ENCODE measurements at places on chromosomes 1 and 21. TPM values are rescaled to one million over a fixed set of nuclear protein-coding genes. Genes with fewer than 3 reads are reported as not detected.
A peak's percentile ranks its signal among the peaks of the same experiment; 100 is the strongest.

AMPD1 gene
- polyA plus RNA-seq, result not detected

KLF17 gene
- not detected for polyA plus RNA-seq

BCAN gene
- 0.21 TPM for polyA plus RNA-seq

FBXO42 gene
- 21.1 TPM for polyA plus RNA-seq

MPL gene
- polyA plus RNA-seq, result 0.60 TPM

UBL4B gene
- polyA plus RNA-seq, result not detected

F3 gene
- polyA plus RNA-seq, result 57.9 TPM

DNA sequence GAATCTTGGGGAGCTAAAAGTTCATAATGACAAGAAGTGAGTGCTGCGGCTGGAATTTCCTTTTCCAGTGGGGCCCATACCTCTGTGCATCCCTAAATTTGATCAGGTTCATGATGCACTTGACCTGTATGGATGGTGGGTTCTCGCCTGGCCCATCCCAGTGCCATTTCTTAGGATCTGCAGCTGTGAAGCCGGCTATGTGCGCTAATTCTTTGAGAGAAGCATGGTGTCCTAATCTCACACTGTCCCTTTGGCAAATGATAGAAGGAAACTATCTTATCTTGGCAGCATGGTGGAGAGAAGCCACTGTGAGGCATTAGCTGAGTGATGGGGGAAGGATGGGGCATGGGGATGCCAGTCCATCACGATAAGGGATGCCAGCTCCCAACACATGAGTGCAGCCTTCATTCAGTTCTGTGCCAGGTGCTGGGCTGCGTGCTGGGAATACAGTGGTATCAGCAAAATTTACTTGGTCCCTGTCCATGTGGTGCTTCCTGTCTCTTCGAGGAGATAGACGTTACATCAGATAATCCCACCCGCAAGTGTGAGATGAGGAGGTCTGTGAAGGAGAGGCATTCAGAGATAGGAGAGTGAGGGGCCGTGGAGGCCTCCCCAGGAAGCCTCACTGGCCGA, 30.5 kb downstream of the STUM start:
- DNase-seq, result no peak

DNA sequence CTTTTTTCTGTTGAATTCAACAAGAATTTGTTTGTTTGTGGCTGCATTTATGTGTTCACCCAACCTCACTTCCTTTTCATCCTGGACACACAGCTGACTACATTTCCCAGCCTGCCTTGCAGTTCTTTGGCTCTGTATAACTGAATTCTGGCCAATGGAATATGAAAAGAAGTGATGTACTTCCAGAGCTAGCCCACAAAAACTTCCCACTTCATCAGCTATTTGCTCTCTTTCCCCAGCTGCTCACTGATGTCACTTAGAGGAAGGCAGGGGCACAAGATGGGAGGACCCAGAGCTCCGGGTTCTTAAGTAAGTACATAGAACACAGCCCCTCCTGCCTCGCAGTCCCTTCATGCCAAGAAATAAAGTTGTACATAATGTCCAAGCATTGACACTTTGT, 235.0 kb upstream of the FGGY start:
- DNase-seq, result no peak

DNA sequence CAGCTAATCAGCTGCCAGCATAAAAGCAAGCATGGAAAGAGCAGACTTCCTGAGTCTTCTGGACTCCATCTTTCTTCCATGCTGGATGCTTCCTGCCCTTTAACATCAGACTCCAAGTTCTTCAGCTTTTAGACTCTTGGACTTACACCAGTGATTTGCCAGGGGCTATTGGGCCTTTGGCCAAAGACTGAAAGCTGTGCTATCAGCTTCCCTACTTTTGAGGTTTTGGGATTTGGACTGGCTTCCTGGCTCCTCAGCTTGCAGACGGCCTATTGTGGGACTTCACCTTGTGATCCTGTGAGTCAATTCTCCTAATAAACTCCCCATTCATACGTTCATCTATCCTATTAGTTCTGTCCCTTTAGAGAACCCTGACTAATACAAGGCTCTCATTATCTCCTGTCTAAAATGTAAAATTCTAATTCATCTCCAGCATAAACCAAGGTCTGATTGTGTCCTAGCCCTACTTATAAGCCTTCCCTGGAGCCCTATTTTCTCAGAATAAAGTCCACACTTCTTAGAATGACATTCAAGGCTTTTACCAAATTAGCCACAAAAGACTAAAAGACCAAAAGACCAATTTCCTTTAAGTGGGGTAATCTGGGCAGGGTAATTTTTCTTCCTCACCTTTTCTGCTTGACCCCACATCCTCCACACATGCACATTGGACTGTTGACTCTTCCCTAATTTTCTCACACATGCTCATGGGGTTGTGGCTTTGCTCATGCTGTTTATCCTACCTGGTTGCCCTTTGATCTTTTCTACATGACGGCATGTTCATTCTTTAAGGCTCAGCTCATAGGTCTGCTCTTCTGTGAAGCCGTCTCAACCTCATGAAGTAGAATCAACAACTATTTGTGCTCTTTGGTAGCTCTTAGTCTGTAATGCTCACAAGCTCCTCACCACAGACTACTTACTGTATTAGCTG, 18.1 kb upstream of the ENAH start:
- no peak for DNase-seq

DNA sequence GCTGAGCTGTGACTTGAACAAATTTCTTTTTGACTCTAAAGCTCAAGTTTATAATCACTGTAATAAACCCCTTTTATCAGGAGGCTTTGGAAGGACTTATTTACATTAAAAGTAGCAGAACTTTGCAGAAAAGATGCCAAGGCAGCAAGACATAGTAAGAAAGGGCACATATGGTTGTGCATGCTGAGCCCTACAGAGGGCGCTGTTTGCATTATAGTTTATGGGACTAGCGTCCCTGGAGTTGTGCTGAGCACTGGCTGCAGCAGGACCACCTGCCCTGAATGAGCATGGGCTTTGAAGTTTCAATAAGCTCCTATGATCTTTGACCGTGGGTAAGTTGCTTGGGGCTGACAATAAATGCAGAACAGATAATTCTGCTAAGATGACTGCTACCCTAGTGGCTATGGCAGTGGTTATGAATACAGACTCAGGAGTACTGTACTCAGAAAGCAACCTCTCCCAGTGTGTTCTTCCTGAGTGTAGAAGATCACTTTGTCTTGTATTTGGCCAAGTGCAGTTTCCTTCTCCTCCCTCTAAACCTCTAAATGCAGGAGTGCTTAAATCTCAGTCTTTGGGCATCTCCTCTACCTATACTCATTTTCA, 45.4 kb upstream of the USP1 start:
- DNase-seq, result no peak

GRCh38 chr1:8879464-8879921, 1.0 kb upstream of the ENO1 start:
- no peak for DNase-seq

DNA sequence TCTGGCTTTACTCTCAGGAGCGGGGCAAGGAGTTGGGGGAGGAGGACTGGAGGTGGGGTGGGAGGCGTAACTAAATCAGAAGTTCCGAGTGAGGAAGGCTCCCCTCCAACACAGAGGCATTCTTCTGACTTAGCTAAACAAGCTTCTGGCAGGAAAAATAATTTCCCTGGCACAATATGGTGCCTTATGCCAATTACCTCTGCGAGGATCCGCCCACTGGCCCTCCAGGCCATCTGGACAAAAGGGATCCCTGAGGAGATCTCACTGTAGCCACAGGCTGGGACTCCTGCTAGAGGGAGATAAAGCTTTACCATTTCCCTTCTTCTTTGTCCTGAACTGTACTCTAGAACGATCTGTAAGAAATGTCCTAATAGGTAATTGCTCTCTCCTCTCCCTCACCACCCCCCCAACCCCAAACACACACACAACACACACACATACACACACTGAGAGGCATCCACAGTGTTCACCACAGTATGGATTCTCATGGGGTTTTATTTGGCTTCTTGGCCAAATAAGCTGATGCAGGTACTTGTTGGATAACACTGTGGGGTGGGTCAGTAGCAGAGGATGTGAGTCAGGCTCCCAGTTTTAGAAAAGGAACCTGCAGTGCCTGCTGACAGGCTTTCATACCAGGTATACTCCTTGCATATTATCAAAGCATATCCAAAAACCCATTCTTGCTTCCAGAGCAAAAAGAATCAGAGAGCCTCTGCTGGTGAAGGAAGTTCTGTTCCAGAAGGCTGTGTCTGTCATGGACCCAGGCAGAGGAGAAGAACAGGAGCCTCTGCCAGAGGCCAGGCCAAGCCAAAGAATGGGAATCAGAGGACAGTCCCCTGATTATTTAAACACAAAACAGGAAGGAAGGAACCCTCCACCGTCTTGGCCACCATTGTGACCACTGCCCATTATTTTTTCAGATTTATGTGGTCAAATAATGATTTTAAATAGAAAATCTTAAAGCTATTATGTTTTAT, 169.1 kb downstream of the C1orf21 start:
- DNase-seq, result no peak

GRCh38 chr1:3353876-3354275, 100.6 kb upstream of the ARHGEF16 start:
- no peak for DNase-seq

DNA sequence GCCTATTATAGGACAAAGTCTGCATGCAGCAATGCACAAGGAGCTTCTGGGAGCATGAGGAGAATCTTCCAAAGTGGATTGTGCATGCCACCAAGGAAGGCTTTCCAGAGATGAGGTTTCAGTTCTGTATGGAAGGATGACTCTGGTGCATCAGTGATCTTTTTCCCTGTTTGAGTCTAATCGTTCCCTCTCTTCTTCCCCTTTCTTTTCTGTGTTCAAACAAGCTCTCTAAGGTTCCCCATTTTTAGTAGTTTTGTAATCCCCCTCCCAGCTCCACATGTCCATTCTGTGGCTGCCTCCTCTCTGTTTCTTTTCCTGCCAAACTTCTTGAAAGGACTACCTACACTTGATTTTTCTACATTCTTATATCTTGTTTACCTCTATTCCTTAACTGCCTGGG, 43.3 kb upstream of the USP25 start:
- DNase-seq, result no peak

- DNase-seq, result no peak
These were observed 15.7 kb downstream of the DIP2A start for GRCh38 chr21:46474382-46474781.

DNA sequence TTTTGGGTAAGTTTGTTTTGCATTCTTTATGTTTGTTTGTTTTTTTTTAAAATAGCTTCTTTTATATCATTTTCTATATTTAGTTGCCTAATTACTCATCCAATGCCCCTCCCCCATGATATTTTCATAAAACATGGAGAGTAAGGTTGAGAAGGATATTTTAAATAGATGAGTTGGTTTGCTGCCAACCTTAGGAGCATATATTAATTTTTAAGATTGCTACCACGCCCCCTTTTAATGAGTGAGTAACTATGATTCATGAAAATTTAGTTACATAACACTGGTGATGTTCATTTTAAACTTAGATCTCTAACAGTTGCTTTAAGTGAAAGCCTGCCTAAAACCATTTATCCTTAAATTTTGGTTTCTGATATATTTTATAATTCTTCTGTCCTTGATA, 18.7 kb downstream of the TMEM50A start:
- DNase-seq, result no peak

DNA sequence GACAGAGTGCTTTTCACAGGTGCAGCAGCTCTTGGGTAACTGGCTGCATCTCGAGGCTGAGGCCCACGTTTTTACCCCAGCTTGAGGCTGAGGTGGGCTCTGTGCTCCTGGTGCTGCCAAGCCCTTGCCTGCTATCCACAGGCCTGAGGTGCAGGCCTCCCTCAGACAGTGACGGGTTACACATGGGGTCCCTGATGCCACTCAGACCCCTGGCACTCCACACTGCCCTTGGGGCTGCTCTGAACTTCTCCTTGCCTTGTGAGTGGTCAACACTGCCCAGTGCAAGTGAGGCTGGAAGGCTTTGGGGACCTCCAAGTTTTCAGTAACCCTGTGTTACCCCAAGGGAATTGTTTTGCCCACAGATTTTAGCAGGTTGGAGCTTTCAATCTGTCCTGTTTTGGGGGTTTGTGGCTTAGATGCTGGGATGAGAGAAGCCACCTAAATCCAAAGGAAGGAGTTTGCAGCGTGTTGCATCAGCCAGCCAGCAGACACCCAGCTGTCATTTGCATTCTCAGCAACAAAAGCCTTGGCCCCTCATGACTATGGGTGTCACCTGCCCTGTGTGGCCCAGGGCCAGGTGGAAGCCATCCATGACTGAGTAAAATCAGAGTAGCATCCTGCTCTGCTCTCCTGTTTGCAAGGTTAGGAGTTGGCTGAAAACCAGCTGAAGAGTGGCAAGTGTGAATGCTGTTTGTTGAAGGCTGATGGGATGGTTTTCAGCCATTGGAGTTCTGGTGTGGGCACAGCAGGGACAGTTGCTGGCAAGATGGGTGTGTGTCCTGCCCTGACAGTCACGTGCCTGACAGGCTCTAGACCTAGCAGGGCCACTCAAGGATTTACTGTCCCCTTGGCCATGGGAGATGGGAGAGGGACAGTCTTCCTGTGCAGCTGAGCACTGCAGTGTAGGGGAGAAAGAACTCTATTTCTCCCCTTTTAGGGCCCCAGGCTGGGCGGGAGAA, 3.2 kb downstream of the RNF187 start:
- DNase-seq, result no peak

GRCh38 chr1:96772349-96772748, 50.8 kb downstream of the PTBP2 start:
- no peak for DNase-seq

GRCh38 chr1:205301205-205301821, 20.2 kb downstream of the NUAK2 start:
- peak; percentile 83 for DNase-seq

- no peak for DNase-seq
These were observed 40.9 kb upstream of the ADAM30 start for GRCh38 chr1:119937198-119937597.

GRCh38 chr1:66022904-66023620, 230.4 kb downstream of the PDE4B start:
- DNase-seq, result no peak

DNA sequence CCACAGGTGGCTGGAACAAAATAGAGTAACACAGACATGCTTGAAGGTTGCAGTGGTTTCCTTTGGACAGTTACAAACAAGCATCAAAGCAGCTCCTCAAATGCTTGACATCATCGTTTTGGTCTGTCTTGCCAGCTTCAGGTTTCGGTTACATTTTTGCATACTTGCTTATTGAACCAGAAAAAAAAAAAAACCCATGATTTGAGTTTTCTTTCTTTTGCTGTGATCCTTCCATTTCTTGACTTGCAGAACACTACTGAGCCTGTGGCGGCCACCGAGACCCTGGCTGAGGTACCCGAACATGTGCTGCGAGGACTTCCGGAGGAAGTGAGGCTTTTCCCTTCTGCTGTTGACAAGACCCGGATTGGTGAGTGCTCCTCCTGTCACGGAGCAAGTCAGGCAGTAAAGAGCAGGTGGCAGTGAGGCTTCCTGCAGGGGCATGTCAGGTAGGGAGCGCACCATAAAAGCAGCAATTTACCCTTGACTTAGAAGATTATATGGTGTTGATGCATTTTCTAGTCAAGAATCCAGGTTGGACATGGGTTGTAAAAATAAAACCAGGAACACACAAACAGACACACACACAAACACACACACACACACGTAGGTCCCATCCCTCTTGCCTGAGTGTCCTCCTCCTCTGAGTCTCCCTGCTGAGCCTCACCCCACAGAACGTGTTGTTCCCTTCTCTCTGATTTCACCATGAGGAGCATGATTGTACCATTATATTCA, 30.9 kb downstream of the PRDM2 start:
- DNase-seq, result no peak

GRCh38 chr1:209653915-209654351, 1.7 kb upstream of the LAMB3 start:
- no peak for DNase-seq

- DNase-seq, result no peak
These were observed 797 bp downstream of the WDR47 start for GRCh38 chr1:109040989-109041620.

Measured in left renal pelvis (tissue), 4 donors.